ENCODE measurements at places on chromosomes 2 and 18. TPM values are rescaled to one million over a fixed set of nuclear protein-coding genes. Genes with fewer than 3 reads are reported as not detected.

- DNase-seq, result no peak
Measured at GRCh38 chr2:81260320-81260719, 955.8 kb upstream of the LRRTM1 start.

The INHBB gene
- 1.5 TPM for polyA plus RNA-seq

DNA sequence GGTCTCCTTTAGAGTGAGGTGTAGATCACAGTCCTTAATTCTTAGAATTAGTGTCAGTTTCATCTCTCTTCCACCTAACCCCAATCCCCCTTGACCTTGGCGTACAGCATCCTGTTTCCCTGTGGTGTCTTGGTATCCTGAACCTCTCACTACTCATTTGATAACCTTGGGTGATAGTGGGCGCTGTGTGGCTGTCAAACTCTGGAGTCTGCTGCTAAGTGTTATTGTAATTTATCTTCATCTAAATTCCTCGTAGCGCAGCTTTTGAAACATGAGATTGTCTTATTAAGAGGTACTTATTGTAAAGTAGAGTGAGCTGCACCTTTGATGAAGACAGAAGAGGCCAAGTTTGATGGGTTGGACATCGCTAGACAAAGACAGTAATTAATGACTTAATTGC, 222.6 kb upstream of the SPRED2 start:
- no peak for DNase-seq

The MFSD2B gene
- polyA plus RNA-seq, result 0.13 TPM

- no peak for DNase-seq
Measured at GRCh38 chr2:39403311-39403710, 33.8 kb downstream of the MAP4K3 start.

The UGT1A1 gene
- not detected for polyA plus RNA-seq

- peak; percentile 54 for DNase-seq
Measured at GRCh38 chr2:9793156-9793917, 49.9 kb upstream of the TAF1B start.

The ERICH2 gene
- 0.14 TPM for polyA plus RNA-seq

The MC5R gene
- not detected for polyA plus RNA-seq

The AOX1 gene
- polyA plus RNA-seq, result 1.3 TPM

DNA sequence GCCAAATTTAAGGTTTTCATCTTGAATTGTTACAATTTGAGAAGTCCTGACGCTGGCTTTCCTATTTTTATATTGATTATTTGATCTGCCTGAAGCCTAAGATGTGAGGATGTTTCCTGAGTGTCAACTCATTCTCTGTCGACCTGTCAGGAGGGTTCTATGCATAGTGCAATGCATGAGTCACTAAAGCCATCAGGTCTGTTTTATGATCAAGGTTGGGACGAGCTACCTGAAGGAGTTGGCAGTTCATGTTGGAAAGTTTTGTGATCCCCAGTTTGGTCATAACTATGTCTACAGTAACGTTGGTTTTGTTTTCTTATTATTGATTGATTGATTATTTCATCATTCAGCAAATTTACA, 71.2 kb downstream of the NABP1 start:
- no peak for DNase-seq

The FAM161A gene
- polyA plus RNA-seq, result 0.76 TPM

The UGT1A4 gene
- not detected for polyA plus RNA-seq

DNA sequence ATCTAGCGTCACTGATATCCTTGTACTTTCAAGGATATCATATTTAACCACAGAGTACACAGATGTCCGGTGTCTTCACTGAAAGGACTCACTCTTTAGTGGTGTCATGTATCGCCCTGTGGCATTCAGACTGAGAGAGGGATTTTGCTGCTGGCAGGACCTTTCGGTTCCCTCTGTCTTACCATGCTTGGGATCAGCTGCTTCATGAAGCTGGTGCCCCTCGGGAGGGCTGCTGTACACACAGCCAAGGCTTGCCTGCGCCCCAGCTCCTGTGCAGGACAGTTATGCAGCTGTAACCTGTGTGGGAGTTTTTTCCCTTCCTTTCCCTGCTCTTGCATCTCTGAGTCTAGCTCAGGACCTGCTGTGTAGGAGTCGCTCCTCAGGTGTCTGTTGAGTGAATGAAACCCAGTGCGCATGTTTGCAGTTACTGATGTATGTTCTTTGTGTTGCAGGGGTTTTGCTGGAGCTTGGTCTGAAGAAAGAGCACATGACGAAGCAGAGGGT, 64.4 kb downstream of the GREB1 start:
- DNase-seq, result no peak

- no peak for DNase-seq
Measured at GRCh38 chr18:58455314-58456188, 173.3 kb downstream of the ALPK2 start.

GRCh38 chr2:1546023-1546591, 132.8 kb downstream of the TPO start:
- DNase-seq, result no peak

The ANKRD53 gene
- polyA plus RNA-seq, result 0.22 TPM

DNA sequence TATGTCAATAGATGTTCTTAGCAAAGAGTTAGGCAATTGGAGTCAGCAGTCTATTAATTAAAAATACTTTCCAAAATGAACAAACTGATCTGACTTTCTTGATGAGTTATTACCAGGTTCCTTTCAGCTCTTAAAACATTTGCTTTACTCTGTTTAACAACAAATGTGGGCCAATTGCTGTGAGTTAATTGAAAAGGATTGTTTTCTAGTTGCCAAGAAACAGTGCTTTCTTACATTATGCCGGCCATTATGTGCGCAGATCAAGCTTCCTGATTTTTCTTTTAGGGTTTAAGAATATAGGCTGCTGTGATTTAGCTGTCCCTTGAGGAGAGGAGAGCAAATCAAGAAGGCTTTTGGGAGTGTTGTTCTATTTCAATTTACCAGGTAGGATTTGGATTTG, 50.5 kb upstream of the ITPRID2 start:
- no peak for DNase-seq

GRCh38 chr18:67553437-67553836, 36.9 kb upstream of the DSEL start:
- DNase-seq, result no peak

- DNase-seq, result no peak
Measured at GRCh38 chr2:221600388-221600787, 28.3 kb upstream of the EPHA4 start.

The KHK gene
- polyA plus RNA-seq, result 4.4 TPM

DNA sequence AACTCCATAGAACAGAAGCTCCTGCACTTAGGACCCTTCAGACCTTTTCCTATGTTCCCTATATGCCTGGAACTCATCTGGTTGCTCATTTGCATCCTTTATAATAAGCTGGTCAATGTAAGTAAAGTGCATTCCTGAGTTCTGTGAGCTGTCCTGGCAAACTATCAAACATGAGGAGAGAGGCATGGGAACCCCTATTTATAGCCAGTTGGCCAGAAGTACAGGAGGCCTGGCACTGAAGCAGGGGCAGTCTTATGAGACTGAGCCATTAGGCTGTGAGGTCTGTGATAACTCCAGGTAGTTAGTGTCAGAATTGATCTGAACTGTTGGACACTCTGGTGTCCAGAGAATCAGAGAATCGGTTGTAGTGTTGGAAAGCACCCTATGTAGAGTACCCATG, 88.4 kb downstream of the EHD3 start:
- DNase-seq, result no peak

DNA sequence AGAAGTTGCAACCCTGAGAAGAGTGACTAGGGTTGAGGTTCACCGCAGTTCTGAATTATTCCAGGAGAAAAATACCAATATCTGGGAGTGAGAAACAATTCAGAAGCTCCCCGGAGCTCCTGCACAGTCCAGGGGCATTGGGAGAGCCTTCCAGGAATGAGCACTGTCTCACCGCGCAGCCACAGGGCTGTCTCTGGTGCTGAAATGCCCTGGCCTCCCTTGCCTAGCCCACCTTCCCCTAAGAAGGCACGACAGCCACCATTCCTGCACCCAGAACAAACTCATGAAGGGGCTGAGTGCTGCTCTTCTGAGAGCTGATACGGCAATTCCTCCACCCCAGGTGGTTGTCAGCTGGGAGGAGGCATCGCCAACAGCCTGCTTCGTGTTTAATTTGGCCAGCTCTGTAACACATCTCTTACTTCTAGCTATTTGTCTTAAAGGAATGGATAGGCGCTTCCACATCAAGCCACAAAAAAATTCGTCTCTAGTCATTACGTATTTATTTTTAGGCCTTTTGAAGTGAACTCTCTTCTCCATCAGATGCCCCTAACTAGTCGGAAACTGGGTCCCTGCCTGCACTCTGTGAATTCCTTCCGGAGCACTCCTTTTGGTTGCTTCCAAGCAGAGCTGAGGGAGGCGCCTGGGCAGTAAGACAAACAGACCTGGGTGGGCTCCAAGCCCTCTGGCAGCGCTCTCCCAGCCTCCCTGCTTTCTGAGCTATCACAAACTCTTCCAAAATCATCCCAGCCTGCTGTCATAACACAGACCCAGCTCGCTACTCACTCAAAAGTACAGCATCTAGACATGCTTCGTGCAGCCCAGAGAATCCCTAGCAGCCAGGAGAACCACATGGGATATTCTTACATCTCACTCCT, 120.5 kb upstream of the CCDC68 start:
- no peak for DNase-seq

- DNase-seq, result no peak
Measured at GRCh38 chr18:32773382-32773712, 524 bp upstream of the KLHL14 start.

- DNase-seq, result no peak
Measured at GRCh38 chr2:25104736-25105135, 62.9 kb downstream of the EFR3B start.

The MARCHF7 gene
- polyA plus RNA-seq, result 34.4 TPM

The SIX3 gene
- polyA plus RNA-seq, result not detected

The CNDP1 gene
- polyA plus RNA-seq, result 0.17 TPM

DNA sequence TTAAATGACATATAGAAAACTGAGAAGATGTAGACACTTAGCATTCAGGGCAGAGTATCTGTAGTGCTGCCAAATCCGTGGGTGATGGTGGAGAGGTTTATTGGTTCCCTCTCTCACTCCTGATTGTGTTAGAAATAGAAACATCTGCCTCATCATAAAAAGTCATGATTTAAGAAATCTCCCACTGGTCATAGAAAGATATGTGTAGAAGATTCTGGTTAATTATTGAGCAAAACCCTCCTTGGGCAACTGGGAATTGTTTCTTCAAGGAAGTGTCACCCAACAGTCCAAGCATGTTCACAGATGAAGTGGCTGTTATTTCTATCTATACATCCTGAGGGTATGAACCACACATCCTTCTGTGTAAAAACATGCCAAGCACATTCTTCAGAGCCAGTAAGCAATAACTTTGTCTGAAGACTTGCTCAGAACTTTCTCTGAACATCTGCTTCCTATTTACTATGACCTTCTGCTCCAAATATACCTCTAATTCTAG, 33.6 kb upstream of the CHRNA1 start:
- no peak for DNase-seq

DNA sequence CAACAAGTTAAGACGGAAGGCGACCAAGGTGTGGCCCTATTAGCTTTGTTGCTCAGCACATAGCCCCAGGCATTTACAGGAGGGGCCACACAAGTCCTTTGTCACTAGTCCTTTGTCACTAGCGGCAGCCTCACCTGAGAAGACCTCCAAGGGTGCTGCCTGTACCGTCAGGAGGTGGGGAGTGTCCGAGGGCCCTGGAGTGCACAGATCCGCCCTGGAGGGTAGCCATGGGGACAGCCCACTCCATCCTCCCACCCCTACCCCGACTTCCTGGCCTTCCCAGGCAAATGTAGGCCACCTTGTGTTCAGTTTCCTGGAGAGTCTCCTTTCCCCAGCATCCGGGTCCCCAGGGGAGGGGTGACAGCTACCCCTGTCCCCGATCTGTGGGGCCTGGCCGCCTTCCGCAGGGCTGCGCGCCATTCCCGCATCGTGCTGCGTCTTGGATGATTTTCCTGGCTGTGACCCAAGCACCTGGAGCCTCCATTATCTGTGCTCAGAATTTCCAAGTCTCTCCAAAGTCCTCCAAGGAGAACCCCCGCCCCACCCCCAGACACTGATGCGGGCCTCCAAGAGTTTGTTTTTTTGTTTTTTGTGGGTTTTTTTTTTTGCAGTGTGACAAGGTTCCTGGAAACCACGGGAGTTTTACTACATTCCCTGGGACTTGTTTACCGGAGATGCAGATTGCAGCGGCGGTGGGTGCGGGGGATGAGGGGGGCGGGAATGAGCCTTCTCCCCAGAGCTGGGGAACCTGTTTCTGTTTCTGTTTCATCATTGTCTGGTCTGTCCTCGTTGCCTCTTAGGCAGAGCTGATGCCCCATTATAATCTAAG, 28.6 kb downstream of the TEX44 start:
- peak; percentile 76 for DNase-seq

- no peak for DNase-seq
Measured at GRCh38 chr2:158741625-158742024, 53.5 kb upstream of the DAPL1 start.

The ERFE gene
- 0.16 TPM for polyA plus RNA-seq

- DNase-seq, result no peak
Measured at GRCh38 chr2:212894026-212894425, 257.4 kb downstream of the IKZF2 start.

- DNase-seq, result no peak
Measured at GRCh38 chr2:86786001-86786536, 4.6 kb downstream of the CD8A start.

- DNase-seq, result no peak
Measured at GRCh38 chr2:66073172-66073571, 361.8 kb upstream of the MEIS1 start.

- no peak for DNase-seq
Measured at GRCh38 chr2:224594840-224595239, 9.7 kb upstream of the CUL3 start.

DNA sequence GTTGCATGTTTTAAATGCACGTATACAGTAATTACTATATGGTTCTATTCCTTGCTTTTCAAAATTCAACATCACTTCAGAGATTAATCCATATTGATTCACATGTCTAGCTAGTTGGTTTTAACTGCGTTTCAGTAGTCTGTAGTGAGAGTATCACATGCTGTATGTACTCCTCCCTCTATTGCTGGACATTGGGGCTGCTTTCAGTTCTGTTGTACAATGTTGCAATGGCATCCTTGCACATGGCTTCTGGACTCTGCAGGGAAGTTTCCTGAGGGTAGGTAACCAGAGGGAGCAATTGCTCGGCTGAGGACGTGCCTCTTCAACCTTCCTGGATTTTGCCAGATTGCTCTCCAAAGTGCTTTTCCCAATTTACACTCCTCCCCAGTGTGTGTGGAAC, 10.7 kb upstream of the HPCAL1 start:
- DNase-seq, result no peak

- DNase-seq, result no peak
Measured at GRCh38 chr18:74896390-74896991, 298.8 kb downstream of the ZNF407 start.

- no peak for DNase-seq
Measured at GRCh38 chr2:175012516-175012915, 7.3 kb upstream of the CHN1 start.

Measured in spleen (tissue), 13 donors.